A375 (cell line): ENCODE measurements at places on chromosomes 7 and 10. TPM values are rescaled to one million over a fixed set of nuclear protein-coding genes. Genes with fewer than 3 reads are reported as not detected.

ACHE gene
- total RNA-seq: 0.29 TPM in 1 of 2 replicates, not detected in the other

SIRT1 gene
- total RNA-seq: 8.3 and 9.3 TPM in 2 replicates

MBL2 gene
- 0.05 and 0.26 TPM in 2 replicates for total RNA-seq

FAM25C gene
- 2.2 TPM in 1 of 2 replicates, not detected in the other for total RNA-seq

CYP26C1 gene
- 0.04 and 0.27 TPM in 2 replicates for total RNA-seq

DPP6 gene
- not detected in 2 replicates for total RNA-seq

EPHA1 gene
- 0.04 and 0.24 TPM in 2 replicates for total RNA-seq

PIP gene
- total RNA-seq: not detected in 2 replicates

FEZF1 gene
- 0.04 and 0.08 TPM in 2 replicates for total RNA-seq

PDAP1 gene
- total RNA-seq: 115 and 116 TPM in 2 replicates

PHYH gene
- 8.6 and 10.6 TPM in 2 replicates for total RNA-seq

GDF10 gene
- not detected in 2 replicates for total RNA-seq

EBF3 gene
- total RNA-seq: 16.1 and 18.5 TPM in 2 replicates

LRRTM3 gene
- total RNA-seq: 0.32 TPM in 1 of 2 replicates, not detected in the other

GPR37 gene
- total RNA-seq: 2.7 and 3.3 TPM in 2 replicates

RSPH10B2 gene
- total RNA-seq: 0.11 and 0.19 TPM in 2 replicates

LEP gene
- total RNA-seq: not detected in 2 replicates

EN2 gene
- total RNA-seq: 3.6 and 5.5 TPM in 2 replicates

AIFM2 gene
- 5.1 and 5.5 TPM in 2 replicates for total RNA-seq

SEMA3D gene
- total RNA-seq: 3.9 and 4.7 TPM in 2 replicates

IQUB gene
- not detected in 2 replicates for total RNA-seq

SMURF1 gene
- 22.8 TPM in 2 replicates for total RNA-seq

SPDYE1 gene
- total RNA-seq: not detected in 2 replicates

TAS2R5 gene
- total RNA-seq: not detected in 2 replicates

VSIR gene
- 7.4 and 9.5 TPM in 2 replicates for total RNA-seq

ZKSCAN1 gene
- total RNA-seq: 23.1 and 27.5 TPM in 2 replicates

DGKB gene
- total RNA-seq: 0.19 and 0.32 TPM in 2 replicates
